ENCODE measurements at places on chromosomes 7 and 10.

DNA sequence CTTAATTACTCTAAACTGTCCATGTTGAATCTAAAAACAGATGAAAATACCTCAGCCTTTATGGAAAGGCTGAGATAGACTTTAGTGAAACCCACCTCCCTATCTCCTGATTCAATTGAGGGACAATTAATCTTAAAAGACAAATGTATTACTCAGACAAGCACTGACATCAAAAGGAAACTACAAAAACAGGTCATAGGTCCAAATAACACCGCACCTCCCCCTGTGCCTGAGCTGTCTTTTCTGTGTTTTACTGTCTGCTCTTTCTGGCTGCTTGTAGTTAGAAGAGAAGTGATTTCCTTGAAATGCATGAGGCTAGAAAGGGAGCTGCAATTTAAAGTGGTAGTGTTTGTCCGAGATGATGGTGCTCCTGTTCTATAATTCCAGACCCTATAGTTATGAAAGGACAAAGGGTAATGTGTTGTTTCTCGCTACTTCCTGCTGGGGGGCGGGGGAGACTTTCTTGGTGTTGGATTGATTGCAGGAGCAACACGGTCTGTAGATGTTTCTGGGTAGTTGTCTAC lies 16.0 kb downstream of the AKR1C8 start:
- no peak for DNase-seq

GRCh38 chr7:124088590-124088989 lies 55.7 kb upstream of the TMEM229A start:
- DNase-seq, result no peak

- no peak for DNase-seq
Measured at GRCh38 chr10:115167751-115168150, 74.6 kb downstream of the ATRNL1 start.

DNA sequence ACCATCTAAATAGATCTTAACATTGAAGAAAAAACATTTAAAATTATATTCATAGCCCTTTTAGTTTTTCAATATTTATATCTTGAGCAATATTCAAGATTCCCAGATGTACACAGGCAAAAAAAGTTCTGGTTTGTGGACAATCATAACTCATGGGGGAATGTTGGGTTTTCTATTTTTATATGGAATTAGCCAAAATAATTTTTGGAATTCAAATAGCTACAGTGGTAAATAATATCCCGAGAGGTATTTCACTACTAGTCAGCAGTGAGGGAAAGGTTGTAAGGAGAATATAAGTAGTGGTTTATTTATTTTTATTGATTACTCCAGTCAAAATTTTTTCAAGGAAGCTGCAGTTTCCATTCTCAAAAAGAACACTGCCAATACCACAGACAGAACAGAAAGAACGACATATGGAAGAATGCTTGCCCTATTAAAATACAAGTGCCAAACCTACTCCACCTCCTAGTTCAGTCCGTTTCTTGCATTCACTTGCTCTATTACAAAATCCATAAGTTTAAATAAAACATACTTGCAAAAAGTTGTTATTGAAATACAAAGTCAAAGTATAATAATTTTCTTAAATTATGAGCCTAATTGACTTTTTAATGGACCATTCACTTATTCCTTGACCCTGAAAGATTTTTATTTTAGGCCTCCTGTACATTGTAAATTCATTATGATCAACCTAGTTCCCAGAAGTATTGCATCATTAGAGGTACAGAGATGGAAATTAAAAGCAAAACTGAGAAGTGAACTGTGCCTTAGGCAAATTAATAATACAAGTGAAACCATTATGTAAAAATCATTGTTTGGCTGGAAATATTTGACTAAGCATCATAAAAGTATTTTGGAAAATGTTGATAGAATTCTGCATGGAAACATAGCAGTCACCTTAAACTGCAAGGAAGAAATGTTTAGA lies 533.2 kb downstream of the PARD3 start:
- DNase-seq, result no peak
